ENCODE measurements at places on chromosomes 5 and 9.
A peak's percentile ranks its signal among the peaks of the same experiment; 100 is the strongest.

- DNase-seq, result no peak
Observed at GRCh38 chr5:65355301-65355700, 126.4 kb downstream of the ADAMTS6 start.

GRCh38 chr9:19493876-19494275 lies 85.1 kb downstream of the ACER2 start:
- DNase-seq, result no peak

- no peak for DNase-seq
Observed at GRCh38 chr5:82593481-82593880, 315.3 kb upstream of the RPS23 start.

GRCh38 chr5:8418049-8418426 lies 549.1 kb downstream of the MTRR start:
- no peak for DNase-seq

GRCh38 chr5:175778951-175779503 lies 92.4 kb upstream of the CPLX2 start:
- DNase-seq, result no peak

GRCh38 chr9:97419309-97419867 lies 7.5 kb downstream of the TDRD7 start:
- DNase-seq, result no peak

DNA sequence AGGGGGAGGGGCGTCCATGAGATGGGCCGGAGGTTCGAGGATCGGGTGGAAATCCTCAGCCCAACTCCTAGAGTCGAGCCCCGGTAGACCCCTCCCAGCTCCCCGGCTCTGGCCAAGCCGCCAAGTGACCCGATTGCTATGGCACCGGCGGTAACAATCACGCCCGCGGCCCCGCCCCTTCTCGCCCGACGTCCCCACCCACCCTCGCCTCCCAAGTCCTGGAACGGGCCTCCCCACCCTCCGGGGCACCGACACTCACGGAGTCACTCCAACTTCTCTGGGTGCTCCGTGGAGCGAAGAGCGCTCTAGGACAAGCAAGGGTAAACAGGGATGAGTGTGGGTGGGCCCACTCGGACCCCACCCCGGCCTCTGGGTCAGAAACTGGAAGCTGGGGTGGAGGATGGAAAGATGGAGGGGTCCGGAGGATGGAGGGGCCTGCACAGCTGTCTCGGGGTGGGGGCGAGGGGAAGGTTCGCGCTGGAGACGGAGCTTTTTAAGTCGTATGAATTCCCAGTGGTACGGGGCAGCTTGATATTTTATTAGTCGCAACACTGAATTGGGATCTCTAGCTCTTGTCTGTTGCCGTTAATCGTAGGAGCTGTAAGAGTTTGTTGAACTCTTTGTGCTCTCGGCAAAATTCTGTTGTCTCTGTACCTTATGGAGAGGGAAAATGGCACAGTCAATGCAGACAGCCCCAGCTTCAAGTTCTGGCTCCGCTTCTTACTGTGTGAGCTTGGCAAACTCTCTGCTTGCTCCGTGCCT lies at the start of gene SPACA9:
SPACA9 (plus strand) TSS at position 204 of the 762 bp plus-strand sequence. CDS start 5,050 bp downstream, outside the sequence.
- no peak for DNase-seq

DNA sequence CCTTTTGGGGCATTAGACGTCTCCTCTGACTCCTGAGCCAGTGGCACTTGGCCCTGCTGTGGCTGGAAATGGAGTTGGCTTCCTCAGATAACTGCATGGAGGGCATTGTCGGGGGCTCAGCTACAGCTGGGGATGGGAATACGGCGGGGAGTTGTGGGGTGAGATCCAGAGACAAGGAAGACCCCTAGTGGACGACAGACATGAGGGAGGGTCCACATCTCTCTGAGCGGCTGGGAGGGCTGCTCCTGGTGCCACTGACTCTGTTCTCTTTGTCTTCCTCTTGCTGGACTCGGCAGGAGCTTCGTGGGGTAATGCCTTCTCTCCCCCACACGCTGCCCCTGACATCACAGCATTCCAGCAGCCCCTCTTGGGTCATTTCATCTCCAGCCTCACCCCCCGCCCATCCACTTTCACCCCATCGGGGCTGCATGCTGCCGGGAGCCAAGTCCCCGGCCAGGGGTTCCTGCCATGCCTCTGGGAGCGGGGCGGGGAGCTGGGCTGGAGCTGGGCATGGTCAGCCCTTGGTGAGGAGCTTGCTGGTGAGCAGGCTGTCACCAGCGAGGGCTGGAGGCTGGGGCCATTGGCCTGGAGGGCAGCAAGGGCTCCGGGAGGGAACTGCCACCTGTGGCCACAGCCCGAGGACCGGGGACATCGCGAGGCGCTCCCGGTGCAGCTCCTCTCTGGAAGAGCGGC lies 172.3 kb downstream of the CACNA1B start:
- peak; percentile 70 for DNase-seq

DNA sequence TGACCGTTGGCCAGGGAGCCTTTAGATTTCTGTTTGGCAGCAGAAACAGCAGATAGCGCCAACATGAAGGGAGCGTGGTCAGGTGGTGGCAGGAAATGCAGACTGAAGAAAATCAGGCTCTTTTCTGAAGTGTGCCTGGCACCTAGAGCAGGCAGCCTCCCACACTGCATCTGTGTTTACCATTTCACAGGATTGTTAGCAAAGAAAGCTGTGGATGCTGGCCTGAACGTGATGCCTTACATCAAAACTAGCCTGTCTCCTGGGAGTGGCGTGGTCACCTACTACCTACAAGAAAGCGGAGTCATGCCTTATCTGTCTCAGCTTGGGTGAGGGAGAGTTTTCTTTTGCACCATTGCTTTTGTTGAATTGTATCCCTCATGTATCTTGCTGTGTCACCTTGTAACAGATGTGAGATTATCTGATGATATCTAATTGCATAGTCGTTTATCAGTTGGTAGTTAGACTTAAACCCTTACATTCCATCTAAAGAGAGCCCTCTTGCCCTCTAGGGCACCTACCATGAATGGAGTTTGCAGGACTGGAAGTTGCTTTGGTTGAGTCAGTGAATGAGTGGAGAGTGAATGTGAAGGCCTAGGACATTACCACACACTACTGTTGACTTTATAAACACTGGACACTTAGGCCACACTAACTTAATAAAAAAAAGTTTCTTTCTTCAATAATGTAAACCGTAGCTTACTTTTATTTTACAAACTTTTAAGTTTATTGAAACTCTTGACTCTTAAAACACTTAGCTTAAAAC lies 42.8 kb downstream of the ACO1 start:
- no peak for DNase-seq

DNA sequence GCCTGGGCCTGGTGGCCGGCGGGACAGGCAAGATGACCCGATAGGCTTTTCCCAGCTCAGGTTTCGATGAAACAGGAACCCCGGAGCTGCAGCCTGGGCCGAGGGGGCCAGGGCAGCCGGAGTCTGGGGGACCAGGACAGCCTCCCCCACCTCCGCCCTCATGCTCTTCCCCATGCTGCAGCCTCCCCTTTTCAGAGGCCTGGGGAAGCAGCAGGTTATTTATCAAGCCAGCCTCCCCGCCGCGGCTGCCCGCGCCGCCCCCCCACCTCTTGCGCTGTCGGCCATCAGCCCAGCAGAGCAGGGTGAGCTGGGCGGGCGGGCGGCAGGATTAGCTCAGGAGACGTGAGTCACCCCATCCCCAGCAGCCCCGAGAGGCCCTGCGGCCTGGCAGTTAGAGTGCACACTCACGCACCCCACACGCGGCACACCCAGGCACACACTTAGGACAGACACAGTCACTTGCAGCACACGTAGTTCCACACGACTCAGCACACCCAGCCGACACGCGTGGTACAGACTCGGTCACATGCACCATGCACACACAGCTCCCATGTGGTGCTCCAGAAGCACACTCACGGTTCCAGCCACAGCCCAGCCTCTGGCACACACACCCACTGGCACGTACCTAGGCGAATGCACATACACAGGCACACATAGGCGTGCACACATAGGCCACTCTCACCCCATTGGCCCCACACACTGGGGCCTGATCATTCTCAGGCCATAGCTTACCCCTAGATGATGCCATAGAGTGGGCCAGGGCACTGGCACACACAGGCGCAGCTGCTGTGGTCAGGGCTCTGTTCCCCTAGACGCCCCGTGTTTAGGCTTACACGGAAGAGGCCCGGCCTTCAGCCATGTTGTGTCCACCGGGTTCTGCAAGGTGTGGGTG lies 13.0 kb downstream of the CXXC5 start:
- no peak for DNase-seq

- no peak for DNase-seq
Observed at GRCh38 chr9:83406921-83407320, 131.3 kb downstream of the FRMD3 start.

DNA sequence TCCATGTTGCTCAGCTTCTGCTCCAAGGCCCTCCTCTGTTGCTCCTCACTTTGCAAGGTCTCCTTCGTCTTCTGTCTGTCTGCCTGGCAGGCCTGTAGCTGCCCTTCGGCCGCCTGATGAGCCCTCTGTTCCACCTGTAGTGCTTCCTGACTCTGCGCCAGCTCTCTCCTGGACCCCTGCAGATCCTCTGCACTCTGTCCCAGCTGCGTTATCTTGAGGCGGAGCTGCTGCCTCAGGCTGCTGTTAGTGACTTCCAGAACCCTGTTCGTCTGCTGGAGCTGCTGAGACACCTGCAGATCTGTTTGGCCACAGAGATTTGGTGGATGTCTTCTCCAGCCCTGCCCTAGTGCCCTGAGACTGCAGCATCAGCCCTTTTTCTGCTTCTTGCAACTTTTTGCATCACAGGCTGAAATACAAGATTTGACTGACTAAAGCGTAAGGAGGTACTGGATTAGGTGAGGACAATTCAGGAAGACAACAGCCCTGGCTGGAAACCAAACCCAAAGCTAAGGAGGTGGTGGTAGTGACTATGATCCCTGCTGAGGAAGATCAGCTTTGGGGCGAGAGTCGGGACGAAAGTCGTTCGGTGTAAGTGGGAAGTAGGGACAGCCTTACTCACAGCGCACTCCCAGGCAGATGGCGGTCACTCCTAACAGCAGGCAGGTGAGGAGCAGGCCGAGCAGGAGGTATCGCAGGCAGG lies 2.1 kb downstream of the CD72 start:
- DNase-seq, result no peak

DNA sequence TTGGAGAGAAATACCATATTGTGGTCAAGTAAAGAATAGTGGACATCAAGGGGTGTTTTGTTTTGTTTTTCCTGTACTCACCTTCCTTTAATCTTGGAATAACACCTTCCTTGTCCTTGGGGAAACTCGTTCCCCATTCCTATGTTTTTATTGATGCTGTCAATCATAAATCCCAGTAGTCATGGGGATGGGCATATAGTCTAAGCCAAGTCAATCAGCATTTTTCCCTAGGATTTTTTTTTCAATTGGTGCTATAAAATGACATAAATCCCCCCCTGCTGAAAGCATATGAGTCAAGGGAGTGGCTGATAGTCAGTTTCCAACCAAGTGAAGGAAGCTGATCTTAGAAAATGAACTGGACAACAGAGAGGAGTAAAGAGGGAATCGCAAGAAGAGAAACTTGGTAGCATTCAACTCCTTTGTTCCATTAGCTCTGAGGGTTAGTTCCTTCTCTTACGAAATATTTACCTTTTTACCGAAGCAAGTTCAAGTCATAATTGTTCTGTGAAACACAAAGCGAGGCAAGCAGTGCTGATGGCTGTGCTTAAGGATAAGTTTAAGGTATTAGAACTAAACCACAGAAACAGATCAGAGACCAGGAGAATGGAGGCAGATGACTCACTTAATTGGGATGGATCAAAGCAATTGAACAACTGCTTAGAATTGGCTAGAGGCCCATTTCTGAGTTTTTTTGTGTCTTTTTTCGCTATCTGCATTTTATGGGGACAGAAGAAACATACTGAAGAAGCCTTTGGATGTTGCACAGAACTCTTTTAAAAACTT lies 218.6 kb downstream of the SEMA6A start:
- no peak for DNase-seq

- DNase-seq, result no peak
Observed at GRCh38 chr9:16043756-16044578, 491.1 kb downstream of the CCDC171 start.

DNA sequence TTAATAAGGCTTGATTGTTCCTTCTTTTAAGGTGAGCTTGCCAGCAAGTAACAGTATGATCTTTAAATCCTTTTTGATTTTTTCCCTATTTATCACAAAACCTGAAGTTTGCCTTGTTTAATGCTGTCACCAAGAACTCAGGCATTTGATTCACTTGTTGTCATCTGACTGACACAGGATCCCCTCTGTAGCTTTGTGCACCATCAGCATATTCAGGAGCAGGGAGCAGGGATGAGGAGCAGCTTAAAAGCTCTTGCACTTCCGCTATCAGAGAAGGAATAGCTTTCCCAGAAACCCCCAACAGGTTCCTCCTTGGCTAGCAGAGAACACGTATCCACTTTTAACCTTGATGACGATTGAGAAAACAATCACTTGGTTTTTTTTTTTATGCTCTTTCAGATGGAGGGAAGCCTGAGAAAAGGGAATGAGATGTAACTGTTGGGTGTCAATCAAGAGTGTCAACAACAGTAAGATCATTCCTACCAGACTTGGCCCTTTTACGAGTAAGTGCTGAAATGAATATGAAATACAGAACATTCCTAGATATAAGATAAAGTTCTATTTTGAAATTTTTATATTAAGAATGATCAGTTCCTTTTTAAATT lies 433.1 kb upstream of the CDH18 start:
- no peak for DNase-seq

DNA sequence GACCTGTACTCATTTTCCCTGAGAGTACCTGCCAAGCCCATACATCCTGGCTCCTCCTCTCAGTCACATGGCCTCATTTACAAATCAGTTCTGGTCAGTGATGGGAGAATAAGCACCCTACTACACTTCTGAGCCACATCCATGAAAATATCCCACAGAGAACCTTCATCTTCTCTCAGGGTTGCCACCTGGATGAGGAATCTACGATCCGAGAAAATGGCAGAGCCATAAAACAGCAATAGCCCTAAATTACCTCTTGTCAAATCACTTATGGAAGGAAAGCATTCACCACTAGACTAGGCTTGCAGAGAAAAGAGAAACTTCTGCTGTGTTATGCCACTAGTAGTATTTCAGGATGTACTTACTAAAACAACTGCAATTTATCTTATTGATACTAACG lies 324.8 kb downstream of the BNC2 start:
- no peak for DNase-seq

DNA sequence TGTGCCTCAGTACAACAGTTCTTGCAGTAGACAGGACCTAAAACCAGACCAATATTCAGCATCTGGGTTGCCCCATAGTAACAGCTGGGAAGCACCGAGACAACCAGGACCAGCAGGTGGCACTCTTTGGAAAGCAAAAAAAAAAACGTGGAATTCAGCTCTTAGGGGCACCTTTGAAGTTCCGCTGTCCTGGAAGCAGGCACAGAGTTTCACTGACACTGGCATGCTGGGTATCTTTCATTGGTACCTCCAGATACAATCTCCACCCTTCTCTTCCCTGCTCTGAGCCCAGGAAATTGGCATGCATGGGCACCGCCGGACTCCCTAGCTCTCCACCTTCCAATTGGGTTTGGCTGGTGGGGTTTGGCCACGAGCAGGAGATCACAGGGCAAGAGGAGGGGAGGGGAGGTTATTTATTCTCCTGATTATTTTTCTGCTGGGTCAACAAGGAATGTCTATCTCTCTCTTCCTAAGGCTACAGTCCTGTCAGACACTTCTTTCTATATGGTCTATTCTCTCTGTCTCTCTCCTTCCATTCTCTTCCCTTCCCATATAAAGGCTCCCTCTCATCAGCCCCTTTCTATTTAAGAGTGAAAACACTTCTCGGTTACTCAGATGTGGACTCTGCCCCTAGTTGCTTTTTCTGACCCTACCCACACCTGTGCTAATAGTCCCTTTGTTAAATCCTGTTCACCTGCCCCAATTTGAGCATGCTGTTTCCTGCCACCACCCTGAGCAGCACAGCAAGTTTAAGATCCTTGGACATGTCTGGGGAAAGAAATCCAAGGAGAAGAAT lies 1.9 kb upstream of the IDNK start:
- DNase-seq, result no peak
